Forelimb muscle (tissue), 1 donor: ENCODE measurements at places on chromosomes 5 and 9.
A peak's percentile ranks its signal among the peaks of the same experiment; 100 is the strongest.

DNA sequence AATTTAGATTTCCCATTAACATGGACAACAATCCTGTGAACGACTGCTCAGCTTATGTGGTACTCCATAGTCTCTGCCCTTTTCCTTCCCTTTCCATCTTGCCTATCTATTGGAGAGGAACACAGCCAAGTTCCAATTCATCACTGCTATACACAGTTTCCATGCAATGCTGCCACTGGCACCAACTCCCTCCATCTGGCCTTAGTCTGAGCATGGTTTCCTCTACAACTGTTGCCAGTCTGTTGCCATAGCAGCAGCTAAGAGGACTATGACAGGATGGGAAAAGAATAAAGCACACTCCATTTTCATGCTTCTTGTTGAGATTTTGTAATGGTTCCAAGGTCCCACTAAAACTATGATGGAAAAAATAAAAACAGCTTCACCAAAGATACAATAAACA is 189.0 kb downstream of the HCN1 start:
- DNase-seq, result peak; percentile 6

DNA sequence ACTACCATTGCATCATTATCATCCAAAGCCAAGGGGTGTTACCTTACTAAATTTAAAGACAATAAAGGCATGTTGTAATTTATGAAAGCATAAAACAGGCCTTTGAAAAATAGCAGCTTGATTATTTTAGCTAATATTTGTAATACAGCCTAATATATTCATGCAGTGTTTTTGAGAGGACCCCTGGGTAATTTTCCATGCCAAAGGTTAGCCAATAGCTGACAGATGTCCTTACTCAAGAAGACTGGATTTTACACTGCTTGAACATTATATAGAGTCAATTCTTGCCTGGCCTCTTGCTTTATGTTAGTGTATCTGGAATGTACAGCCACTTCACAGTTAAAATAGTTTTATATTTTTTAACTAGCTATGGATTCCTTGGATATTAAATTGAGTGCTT is 337.8 kb upstream of the PAPPA start:
- peak; percentile 8 for DNase-seq

GRCh38 chr5:59745415-59745863 is 148.1 kb downstream of the PDE4D start:
- DNase-seq, result no peak

DNA sequence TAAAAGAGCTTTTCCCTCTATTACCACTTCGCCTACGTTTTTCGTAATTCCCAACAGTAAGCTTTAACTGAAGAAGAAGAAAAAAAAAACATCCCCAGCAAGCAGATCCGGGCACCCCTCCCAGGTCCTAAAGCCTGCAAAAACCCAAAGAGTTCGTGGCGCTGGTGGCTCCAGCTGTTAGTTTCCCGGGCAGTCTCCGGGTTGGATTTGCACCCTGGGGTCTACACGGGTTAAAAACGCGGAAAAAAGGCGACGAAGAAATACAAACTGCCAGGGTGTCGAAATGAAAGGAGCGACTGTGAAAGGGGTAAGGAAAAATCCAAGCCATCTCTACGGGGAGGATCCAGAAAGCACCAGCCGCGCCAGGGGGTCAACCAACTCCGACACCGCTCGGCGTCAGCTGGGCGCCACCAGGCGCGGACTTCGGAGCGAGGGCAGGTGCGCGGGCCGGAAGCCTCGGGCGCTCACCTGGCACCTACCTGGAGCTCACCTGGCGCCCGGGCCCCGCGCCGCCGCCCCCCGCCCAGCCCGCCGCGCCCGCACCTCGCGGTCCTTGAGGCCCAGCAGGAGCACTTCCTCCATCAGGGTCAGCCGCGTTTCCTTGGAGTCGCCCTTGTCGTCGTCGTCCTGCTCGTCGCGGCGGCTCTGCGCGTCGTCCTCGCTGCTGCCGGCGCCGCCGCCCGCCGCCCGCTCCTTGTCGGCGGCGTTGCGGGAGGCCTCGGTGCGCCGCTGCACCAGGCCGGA is 680 bp downstream of the GOLPH3 start:
- DNase-seq, result no peak

- no peak for DNase-seq
Measured at GRCh38 chr9:37212435-37212834, 92.1 kb downstream of the ZCCHC7 start.

- DNase-seq, result no peak
Measured at GRCh38 chr5:98845878-98846277, 72.4 kb downstream of the RGMB start.

- no peak for DNase-seq
Measured at GRCh38 chr5:64532212-64532611, 26.4 kb downstream of the RGS7BP start.

- no peak for DNase-seq
Measured at GRCh38 chr9:128627127-128627715, 29.4 kb downstream of the DYNC2I2 start.

DNA sequence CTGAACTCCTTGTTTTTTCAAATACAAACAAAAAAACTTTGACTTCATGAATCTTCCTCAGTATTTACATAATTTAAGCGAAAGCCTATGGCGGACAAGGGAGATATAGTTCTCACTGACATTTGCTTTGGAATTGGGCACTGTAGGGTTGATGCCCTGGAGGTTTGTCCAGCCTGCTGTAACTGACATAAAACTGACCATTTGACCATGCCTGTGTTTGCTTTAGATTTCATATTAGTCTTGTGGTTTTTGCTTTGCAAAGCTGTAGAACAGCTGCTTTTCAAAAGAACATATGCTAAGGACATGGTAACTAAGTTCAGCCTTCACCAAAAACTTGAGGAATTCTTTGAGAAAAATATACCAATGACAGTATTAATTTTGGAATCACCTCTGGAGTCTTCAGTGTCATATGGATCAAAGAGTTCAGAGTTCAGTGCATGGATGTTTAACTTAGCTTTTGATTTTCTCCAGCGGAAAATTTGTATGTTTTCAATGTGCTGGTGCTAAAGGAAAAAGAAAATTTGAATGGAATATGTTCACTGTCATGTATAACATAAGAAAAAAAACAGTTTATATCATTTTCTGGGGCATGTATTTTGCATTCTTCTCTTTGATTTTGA is 1013.1 kb downstream of the NR2F1-AS1 start:
- DNase-seq, result no peak

GRCh38 chr5:181171782-181172181 is 24.4 kb downstream of the OR2V2 start:
- no peak for DNase-seq

- no peak for DNase-seq
Measured at GRCh38 chr5:126003309-126003708, 419.9 kb upstream of the GRAMD2B start.
